Activated CD4-positive, alpha-beta T cell treated with anti-CD3 and anti-CD28 coated beads for 24 hours (primary cell): ENCODE measurements at places on chromosomes 5 and 9.
A peak's percentile ranks its signal among the peaks of the same experiment; 100 is the strongest.

GRCh38 chr5:10056228-10056760 is 193.4 kb downstream of the ATPSCKMT start:
- DNase-seq: no peak

- no peak for DNase-seq
These were observed 113.7 kb upstream of the MAP1B start for GRCh38 chr5:71993600-71993999.

DNA sequence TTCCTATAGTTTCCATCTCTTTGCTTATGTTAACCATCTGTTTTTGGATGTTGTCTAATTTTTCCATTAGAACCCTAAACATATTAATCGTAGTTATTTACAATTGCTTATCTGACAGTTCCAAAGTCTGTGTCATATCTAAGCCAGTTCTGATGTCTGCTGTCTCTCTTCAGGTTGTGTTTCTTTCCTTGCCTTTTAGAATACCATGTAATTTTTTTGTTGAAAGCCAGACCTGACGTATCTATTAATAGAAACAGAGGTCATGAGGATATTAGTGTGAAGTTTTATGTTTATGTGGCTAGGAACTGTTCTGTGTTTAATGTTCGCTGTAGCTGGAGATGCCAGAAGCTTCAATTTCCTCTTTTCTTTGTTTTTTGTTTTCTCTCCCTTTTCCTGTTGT is 52.2 kb downstream of the ZNF618 start:
- DNase-seq: no peak

- DNase-seq: no peak
These were observed 98.6 kb upstream of the EQTN start for GRCh38 chr9:27395484-27395921.

GRCh38 chr9:138003485-138004190 is 126.1 kb downstream of the CACNA1B start:
- DNase-seq: no peak

GRCh38 chr5:99034336-99034735 is 105.5 kb upstream of the CHD1 start:
- DNase-seq: no peak

- DNase-seq: no peak
These were observed 9.9 kb downstream of the LEAP2 start for GRCh38 chr5:132883261-132883834.

- DNase-seq: no peak
These were observed 70.4 kb upstream of the DAB2 start for GRCh38 chr5:39495227-39495626.

DNA sequence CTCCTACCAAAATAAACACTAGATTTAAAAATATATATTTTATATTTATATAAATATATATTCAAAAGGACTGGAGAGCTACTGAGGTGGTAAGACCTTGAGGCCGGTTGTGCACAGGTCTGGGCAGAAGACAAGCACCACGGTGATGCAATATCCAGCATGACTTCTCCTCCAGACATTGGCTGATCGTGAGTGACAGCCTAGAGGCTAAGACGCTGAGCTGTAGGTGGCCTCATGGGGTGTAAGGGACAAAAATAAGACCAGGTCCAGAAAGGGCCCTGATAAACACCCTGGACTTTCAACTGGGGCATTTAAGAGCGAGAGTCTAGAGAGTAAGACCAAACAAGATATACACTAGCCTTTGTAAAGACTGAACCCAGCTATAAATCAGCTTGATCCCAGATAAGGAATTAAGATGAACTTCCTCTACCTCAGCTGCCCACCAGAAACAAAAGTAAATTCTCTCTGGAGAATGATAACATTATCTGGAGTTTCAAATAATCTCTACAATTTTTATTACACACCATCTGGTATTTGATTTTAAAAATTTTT is 14.2 kb upstream of the C5orf47 start:
- DNase-seq: no peak

DNA sequence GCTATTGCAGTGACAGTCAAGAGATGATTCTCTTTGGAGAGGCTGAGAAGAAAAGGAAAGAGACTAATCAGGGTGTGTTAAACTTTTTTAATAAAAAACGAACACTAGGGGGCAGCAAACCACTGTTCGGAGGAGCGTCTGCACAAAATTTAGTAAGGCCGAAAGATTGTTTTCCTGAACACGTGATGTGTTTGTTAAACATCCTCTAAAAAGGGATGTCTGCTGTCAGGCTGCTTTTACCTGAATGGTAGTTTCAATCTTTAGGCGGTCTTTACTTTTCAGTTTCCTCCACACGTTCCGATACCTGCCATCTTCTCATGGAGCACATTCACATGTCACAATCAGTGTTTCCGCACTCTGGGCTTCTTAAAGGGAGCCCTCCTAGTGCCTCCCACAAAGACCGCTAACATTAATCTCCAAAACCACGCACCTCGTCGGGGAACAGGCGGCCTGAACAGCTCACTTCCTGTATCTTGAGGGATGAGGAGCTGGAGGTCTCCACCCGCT is 125.2 kb downstream of the GPBP1 start:
- peak; percentile 48 for DNase-seq

DNA sequence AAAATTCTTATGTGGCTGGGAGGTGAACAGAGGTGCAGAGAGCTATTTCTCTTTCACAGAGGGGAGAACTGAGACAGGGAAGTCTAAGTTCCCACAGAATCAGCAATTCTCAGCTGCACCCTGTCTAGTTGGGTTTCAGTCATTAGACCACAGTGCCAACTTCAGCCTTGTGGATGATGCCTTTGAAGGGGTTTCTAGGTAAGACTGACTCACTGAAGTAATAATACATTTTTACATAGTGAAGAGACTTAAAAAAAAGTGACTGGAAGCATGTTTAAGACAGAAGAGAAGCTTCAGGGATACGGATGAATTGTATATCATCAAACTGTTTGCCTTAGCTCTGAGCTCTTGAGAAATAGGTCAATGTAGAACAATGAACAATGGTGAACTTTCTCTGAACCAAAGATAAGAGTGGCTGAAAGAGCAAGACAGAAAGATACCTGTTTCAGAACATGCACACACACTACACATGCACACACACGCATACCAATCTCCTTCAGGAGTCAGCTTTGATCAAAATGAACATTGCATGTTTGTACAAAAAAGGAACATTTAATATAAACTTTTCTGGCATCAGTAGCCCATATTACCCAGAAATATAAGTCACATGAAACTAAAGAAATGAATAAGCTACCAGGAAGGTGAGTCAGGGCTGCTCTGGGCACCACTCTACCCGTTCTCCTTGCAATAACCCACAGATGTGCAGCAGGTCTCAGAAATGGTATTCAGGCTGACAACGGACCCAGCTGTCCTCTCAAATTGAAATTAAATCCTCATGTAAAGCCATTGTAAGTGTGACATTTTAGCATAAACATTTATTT is 12.6 kb upstream of the FYB1 start:
- no peak for DNase-seq

DNA sequence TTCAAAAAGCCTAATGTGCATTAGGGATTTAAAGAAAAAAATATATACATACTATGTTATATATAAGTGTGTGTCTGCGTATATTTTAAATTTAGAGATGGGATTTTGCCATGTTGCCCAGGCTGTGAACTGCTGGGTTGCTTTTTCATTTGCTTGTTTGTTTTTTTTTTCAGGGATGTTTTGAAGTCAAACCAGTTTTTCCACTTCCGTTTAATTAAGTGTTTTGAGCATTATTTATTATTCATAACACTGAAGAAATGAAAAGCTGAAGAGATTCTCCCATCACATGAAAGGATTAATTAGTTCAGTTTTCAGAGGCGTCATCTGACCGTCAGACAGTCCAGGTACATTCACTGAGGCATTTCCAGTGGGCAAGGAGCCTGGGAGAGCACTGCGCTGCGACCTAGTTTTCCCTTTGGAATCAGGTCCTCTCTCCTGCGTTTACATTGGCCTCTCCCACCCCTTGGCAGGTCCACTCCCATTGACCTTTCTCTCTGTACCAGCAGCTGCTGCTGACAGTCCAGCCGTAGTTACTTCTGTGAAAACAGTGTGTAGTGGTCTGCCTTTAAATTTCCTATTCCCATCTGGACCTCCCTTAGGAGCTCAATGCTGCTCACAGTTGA is 26.0 kb downstream of the ARRDC3 start:
- no peak for DNase-seq

DNA sequence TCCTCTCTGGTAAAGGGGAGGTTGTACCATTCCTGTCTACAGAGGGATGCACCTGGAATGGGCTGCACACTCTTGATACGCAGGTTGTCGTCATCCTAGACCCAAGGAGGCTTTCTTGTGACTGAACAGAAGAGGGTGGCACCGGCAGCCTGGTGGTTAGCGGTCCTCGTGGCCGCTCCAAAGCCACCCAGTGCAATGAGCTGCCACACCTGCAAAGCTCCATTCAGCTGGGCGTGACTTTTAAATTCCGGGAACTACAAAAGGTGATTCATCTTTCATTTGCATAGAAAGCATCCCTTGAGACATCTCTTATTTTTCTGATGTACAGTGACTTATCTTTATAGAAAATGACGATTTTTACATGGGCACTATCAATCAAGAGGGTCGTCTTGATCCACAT is 286.1 kb upstream of the IRX1 start:
- no peak for DNase-seq

DNA sequence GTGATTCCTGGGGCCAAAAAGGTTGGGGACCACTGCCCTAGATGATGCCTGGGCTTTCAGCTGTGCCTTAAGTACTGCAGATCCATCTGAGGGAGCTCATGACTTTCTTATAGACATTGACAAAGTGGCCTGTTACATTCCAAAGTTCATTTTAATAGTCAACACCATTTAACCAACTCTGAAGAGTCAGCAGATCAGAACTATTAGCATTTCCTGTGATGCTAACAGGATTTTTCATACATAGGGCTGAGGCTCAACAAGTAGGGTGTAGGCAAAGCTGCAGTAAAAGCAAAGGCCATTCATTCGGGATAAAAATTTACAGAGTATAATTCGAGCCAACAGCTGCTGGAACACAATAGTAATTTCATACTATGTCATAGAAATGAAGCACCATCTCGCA is 105.4 kb downstream of the LPAR1 start:
- DNase-seq: no peak
